CD8-positive, alpha-beta memory T cell (primary cell): ENCODE measurements at places on chromosomes 11 and 22.
A peak's percentile ranks its signal among the peaks of the same experiment; 100 is the strongest.

GRCh38 chr11:88246696-88247095, 71.5 kb upstream of the RAB38 start:
- DNase-seq = no peak

GRCh38 chr11:69297787-69298266, 3.9 kb downstream of the MYEOV start:
- DNase-seq = peak; percentile 59

GRCh38 chr11:22006901-22007300, 186.0 kb upstream of the ANO5 start:
- no peak for DNase-seq

DNA sequence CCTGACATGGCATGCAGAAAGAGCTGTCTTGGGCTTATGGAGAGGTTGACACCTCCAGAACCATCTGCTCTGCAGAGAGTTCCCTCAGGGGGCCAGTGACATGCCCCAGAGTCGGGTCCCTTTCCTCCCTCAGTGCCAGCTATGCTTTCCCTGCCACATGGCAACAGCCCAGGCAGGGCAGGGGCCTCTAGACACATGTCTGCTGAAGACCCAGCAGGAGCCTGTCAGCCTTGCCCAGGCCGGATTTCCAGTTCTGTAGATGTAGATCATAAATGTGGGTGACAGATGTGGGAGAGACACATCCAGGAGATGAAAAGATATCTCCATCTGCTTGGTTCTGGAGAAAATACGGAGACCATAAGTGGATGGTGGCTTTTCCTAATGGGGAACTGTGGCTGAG, 25.5 kb downstream of the NAV2 start:
- DNase-seq = no peak

- DNase-seq = no peak
Measured at GRCh38 chr11:17734418-17734911, at the start of gene KCNC1. Gene KCNC1, plus strand, starts transcription at chr11:17734781. Its CDS starts 1,222 bp downstream, at chr11:17736003.

DNA sequence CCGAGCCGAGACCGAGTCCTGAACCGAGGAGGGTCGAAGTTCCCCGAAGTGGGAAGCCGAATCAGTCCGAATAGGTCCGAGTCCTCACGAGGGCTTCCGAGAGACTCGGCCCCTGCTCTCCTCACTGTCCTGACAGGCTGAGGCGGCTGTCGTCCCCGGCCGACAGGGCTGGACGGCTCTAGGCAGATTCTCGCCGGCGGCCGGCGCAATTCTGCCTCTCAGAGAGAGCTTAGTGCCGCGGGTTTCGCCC, 191 bp upstream of the DEAF1 start:
- DNase-seq = no peak

DNA sequence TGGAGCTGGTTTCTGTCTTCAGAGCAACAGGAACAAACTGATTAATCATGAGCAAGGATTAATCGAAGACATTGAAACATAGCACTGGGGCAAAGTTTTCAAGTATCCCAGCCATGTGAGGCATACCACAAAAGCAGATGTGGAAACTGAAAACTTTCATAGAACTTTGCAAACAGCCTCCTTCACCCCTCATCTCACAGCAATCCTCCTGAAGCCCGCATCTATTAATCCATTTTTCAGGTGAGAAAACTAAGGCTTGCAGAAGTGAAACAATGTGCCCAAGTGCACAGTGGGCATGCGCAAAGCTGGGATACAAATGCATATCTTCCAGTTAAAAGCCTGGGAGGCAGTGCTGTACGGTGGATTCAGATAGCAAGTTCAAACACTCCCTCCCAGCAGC, 58.6 kb upstream of the HMGXB4 start:
- no peak for DNase-seq

- DNase-seq = no peak
Measured at GRCh38 chr11:37282367-37282766, 684.3 kb upstream of the RAG2 start.

DNA sequence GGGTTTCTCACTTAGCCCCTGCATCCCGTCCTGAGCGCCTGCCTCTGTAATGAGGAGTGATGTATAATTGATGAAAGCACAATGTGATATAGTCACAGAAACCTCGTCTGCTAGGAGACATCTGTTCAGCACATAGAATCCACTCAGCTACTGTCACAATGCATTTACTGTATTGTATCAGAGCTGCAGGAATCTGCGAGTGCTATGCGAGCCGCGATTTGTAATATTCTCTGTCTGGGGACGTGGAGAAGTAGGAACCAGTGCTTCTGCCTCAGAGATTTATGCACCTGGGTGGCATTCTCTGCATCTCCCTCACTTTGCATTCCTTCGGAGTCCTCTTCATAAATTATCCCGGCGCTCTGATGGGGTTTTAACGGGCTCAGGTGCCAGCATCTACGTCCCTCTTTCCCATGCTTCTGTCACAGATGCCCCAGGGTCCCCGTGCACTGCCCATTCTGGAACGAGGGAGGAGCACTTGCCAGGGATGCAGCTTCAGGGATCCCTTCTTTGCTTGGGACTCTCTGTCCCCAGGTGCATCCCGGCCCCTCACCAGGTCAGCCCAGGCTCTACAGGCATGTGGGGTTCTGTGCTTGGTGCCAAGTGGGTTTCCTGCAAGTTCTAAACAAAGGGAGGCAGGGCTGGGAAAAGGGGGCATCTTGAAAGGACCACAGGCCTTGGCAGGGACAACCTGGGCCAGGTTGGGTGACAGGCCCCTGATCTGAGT, 205.5 kb downstream of the DSCAML1 start:
- no peak for DNase-seq

DNA sequence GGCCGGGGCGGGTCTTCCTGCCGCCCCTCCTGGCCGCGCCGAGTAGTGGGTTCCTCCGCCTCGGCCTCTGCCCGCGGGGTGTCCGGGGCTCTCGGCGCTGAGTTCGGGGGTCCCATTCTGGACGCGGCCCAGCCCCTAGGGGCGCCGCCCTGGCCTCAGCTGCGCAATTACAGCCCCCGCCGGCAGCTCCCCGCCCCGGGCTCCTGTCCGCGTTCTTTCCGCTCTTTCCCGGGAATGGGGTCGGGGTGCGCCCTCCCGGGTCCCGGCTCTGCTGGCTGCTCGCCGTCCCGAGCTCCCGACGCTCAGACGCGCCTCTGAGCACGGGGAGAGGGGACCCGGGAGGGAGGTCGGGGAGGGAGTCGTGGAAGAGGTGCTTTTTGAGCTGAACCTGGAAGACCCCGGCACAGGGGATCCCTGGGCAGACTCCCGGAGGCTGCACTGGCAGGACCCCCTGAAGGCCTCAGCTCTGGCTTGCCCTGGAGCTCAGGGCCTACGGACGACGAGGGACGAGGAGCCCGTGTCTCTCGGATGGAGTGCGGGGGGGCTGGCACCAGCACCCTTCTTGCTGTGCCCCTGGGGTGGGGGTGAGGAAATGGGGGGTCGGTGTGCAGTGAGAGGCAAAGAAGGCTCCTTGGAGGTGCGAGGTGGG, 558 bp downstream of the TSPAN4 start:
- DNase-seq = no peak

- no peak for DNase-seq
Measured at GRCh38 chr22:45308957-45309421, 745 bp upstream of the FAM118A start.

DNA sequence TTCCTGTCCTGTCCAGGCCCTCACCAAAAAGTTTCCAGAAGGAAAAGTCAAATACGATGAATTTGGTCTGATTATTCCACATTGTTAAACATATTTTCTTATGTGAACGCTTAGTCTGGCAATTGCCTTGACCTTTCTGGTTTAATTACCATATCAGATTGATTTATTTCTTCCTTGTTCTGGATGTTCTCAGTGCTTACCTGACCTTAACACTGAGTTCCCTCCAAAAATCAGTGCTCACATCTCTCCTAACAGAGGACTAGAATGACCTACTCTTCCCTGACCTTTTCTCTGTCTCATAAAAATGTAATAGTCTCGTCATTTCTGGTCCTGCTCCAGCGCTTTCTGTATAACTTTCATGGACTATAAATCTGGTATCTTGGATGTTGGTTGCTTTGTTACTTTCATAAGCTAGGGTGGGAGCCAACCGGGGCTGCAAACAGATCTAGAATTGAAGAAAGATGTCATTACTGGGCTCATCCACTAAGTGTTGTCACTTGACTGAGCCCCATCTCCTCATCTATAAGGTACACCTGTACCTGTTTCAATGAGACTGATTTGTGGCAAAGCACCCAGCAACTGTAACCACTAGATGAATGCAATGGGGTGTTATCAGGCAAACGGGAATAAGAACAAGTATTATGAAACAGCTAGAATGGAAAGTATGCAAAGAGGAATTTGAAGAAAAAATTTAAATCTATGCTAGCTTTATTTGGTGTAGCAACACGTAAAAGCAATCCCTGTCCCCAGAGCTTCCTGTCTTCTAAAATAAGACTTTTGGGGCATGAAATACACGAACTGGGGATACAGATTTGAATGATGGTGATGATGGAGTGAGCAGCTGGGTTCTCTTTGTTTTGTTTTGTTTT, 2.4 kb downstream of the FADS2 start:
- DNase-seq = no peak

DNA sequence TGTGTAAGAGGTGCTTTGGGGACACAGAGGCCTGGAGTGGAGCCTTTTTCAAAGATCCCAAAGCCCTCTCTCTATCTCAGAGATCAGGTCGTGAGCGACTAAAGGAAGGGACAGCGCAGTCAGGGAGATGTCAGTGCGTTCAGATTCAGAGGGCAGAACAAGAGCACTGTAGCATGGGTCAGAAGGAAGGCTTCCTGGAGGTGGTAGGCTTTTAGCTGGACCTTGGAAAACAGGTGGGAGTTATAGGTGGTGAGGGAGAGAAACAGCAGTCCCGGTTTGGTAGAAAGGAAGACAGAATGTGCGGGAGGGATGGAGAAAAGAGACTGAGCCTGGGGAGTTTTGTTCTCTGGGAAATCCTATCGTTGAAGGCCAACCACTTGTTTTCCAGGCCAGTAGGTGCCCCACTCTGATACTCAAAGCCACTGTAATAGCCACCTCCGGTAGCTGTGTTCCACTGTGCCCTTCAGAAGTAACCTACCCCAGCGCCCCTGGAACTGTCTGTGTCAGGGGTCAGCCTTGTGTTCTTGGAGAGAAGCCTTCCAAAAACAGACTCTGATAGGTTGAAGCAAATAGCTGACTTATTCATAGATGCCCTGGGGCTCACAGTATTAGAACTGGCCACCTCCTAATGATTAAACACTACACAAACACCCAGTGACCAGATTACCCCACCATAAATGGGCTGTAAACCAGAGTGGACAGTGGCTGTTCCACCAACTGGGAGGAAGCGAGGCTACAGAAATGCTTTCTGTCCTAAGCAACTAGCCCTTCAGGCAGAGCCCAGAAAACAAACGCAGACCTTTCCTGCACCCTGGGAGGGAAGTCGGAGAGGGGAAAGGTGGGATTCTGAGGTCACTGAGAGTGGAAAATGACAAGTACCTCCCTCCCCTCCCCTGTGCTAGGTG, 157.7 kb downstream of the DBX1 start:
- no peak for DNase-seq

- DNase-seq = no peak
Measured at GRCh38 chr11:128437136-128437535, 150.2 kb downstream of the ETS1 start.

DNA sequence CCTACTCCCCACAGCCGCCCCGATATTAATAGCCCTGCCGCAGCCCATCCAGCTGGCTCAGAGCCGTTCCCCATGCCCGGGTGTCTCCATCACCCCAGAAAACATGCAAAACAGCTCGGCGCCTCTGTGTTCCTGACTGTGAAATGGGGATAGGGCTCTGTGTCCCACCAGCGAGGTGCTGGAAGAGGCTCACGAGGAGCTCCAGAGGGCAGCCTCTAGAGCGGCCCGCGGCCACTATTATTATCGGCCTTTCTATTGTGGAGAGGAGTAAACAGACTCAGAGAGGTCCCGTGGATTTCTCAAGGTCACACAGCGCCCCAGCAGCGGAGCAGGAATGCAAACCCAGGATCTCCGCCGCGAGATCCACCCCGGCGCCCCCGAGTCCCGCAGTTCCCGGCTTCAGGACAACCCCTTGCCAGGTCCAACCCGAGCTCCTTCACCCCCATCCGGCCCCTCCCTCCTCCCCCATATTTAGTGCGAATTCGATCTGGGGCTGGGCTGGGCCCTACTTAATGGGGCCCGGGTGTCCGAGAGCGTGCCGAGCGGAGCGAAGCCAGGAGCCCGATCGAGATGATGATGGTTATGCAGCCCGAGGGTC, at the start of gene ACTN3:
TSS of gene ACTN3 (plus strand) at position 536 of the 598 bp plus-strand sequence. CDS start at position 571, 35 bp downstream.
- DNase-seq = no peak

- DNase-seq = no peak
Measured at GRCh38 chr11:35148163-35148837, 9.3 kb downstream of the CD44 start.
